ENCODE measurements at places on chromosomes 4 and X. TPM values are rescaled to one million over a fixed set of nuclear protein-coding genes. Genes with fewer than 3 reads are reported as not detected.
A peak's percentile ranks its signal among the peaks of the same experiment; 100 is the strongest.

DNA sequence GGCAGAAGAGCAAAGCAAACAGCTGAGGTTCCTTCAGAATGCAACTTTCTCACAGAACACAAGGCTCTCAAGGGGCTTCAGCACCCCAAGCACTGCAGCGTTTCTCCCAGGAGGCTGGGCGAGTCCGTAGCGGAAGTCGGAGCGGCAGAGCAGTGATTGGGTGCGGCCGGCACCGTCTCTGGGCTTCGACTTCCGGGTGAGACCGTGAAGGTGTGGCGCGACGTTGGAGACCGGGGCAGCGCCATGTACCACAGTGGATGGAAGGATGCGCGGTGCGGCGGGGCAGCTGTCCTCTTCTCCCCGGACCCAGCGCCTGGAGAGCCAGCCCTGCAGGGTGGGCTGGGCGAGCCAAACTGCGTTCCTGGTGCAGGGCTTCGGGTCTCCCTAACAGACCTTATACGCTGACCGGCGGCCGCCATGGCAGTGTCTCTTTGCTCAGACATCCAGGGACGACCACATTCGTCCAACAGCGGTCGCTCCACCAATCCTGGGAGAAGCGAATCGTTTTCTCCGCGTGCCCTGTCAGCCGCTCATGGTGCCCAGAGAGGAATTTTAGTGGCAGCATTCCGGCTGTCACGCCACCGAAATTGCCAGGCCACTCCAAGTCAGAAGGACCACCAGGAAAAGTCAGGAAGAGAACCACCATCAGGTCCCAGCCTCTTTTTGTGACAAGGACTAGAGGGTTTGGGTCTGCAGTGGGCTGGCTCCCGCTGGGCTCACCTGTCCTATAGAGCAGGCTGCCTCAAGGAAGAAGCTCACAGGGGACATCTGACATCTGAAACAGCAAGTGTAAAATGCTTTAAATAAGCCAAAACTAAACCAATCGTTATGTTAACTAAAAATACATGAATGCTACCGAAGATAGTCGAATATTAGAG lies 20.5 kb downstream of the TRIM61 start:
- peak overlapping the region; percentile 39 for H3K27ac ChIP-seq
- no peaks in the 10 kb centered on the region for H3K4me1 ChIP-seq
- H3K27me3 ChIP-seq = no peaks in the 10 kb centered on the region
- H3K36me3 ChIP-seq = no peaks in the 10 kb centered on the region
- peak overlapping the region; percentile 60 for H3K4me3 ChIP-seq

DNA sequence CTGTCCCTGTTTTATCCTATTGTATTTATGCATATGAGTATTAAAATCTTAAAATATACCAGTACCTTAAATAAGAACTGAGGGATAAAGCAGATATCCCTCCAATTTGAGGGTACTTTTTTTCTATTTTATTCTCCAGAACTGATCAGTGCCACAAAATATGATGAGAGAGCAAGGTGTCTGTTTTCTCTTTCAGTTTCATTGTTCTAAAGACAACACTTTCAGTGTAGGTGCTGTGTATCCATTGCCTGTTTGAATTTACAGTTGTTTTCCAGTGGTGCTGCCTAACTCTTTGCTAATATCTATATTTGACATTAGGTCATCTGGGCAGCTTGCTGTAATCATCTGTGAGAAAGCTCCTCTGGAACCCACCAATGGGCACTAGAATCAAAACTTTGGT lies 394.7 kb downstream of the IL1RAPL1 start:
- no peaks in the 10 kb centered on the region for H3K36me3 ChIP-seq
- H3K4me1 ChIP-seq = no peaks in the 10 kb centered on the region
- DNase-seq = no peak
- no peak overlapping the region for H3K27ac ChIP-seq
- H3K27me3 ChIP-seq = no peaks in the 10 kb centered on the region

- H3K27ac ChIP-seq = no peak overlapping the region
- no peak overlapping the region for H3K4me3 ChIP-seq
- H3K27me3 ChIP-seq = no peaks in the 10 kb centered on the region
- no peaks in the 10 kb centered on the region for H3K36me3 ChIP-seq
These were observed 15.9 kb upstream of the RAB9A start for GRCh38 chrX:13673016-13673415.

GRCh38 chr4:25172961-25173915 lies 13.0 kb upstream of the SEPSECS start:
- no peaks in the 10 kb centered on the region for H3K36me3 ChIP-seq
- H3K4me3 ChIP-seq = no peak overlapping the region
- H3K27me3 ChIP-seq = no peaks in the 10 kb centered on the region
- H3K27ac ChIP-seq = peak overlapping the region; percentile 50

DNA sequence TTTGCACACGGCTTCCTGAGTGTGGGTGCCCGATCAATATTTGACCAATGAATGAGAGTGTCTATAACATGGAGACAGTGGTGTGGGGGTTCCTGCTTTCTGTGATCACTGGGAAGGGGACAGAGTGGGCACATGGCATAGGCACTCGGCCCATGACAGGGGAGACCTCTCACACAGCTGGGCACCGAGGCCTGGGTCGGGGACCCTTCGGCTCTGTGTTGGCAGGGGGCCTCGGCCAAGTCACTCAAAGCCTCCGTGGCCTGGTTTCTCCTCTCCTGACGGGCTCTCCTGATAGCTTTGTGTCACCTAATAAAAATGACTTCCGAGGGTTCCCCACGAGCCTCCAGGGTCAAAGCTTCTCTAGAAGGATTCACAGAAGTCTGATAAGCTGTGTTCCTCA lies 43.9 kb upstream of the PSAPL1 start:
- H3K27me3 ChIP-seq = no peaks in the 10 kb centered on the region
- H3K4me1 ChIP-seq = no peaks in the 10 kb centered on the region

- H3K27me3 ChIP-seq = no peaks in the 10 kb centered on the region
- no peak for DNase-seq
- no peak overlapping the region for H3K4me3 ChIP-seq
These were observed 174.5 kb upstream of the C1QTNF7 start for GRCh38 chr4:15253349-15253748.

DNA sequence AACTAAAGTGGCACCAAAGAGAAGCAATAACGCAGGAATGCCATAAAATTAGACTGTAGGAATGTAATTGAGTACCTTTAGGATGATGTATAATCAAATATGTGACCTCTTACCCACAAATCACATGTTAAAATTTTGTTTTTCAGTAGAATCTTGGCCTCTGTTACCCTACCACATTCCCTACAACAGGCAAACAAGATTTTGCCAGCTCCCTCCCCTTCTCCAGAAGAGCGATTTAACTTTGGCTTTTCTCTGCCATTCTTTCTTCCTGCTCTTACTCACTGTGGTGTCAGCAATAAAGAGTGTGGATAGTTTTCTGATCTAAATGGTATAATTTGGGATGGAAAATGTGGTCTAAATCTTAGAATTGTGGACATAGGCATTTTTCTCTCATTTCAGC lies 57.2 kb downstream of the TRIM2 start:
- DNase-seq = no peak
- no peak overlapping the region for H3K4me3 ChIP-seq
- H3K4me1 ChIP-seq = peaks cover 24% of the 10 kb centered on the region
- no peaks in the 10 kb centered on the region for H3K27me3 ChIP-seq
- no peak overlapping the region for H3K27ac ChIP-seq

- DNase-seq = no peak
- no peak overlapping the region for H3K4me3 ChIP-seq
- no peaks in the 10 kb centered on the region for H3K27me3 ChIP-seq
- H3K27ac ChIP-seq = no peak overlapping the region
- no peaks in the 10 kb centered on the region for H3K36me3 ChIP-seq
- H3K4me1 ChIP-seq = no peaks in the 10 kb centered on the region
These were observed 42.2 kb downstream of the GABRG1 start for GRCh38 chr4:46081674-46082073.

DNA sequence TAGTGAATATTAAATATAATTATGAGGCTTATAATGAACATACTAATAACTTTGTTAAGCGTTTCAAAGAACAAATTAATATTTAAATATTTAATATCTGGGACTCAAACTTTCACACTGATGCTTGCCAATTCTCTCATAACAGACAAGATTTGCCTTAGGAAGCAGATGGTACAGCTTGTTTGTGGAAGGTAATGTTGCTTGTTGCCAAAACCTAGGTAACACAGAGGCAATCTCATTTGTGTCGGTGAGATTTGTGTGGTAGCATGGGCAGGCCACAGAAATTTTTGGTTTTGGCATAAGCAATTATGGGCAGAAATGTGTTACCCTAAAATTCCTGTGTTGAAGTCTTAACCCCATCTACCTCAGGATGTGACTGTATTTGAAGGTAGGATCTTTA lies 114.9 kb upstream of the AFF2 start:
- no peaks in the 10 kb centered on the region for H3K4me1 ChIP-seq
- H3K4me3 ChIP-seq = no peak overlapping the region
- H3K27ac ChIP-seq = no peak overlapping the region
- H3K36me3 ChIP-seq = no peaks in the 10 kb centered on the region

GNRHR gene
- 0.75 TPM for total RNA-seq

GLUD2 gene
- total RNA-seq = 0.23 TPM

GPC4 gene
- 8.2 TPM for total RNA-seq

ADH1B gene
- 12.9 TPM for total RNA-seq

MSX1 gene
- 1.4 TPM for total RNA-seq

PAGE5 gene
- not detected for total RNA-seq

YTHDC1 gene
- 79.9 TPM for total RNA-seq
